GOT3 (cell line): ENCODE measurements at places on chromosomes 13 and 19.
A peak's percentile ranks its signal among the peaks of the same experiment; 100 is the strongest.

DNA sequence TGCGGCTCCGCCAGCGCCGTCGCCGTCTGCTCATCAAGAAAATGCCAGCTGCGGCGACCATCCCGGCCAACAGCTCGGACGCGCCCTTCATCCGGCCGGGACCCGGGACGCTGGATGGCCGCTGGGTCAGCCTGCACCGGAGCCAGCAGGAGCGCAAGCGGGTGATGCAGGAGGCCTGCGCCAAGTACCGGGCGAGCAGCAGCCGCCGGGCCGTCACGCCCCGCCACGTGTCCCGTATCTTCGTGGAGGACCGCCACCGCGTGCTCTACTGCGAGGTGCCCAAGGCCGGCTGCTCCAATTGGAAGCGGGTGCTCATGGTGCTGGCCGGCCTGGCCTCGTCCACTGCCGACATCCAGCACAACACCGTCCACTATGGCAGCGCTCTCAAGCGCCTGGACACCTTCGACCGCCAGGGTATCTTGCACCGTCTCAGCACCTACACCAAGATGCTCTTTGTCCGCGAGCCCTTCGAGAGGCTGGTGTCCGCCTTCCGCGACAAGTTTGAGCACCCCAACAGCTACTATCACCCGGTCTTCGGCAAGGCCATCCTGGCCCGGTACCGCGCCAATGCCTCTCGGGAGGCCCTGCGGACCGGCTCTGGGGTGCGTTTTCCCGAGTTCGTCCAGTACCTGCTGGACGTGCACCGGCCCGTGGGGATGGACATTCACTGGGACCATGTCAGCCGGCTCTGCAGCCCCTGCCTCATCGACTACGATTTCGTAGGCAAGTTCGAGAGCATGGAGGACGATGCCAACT, 24.4 kb upstream of the KCTD15 start:
- DNase-seq = no peak

GRCh38 chr19:15316498-15316897, 15.8 kb downstream of the BRD4 start:
- no peak for DNase-seq

DNA sequence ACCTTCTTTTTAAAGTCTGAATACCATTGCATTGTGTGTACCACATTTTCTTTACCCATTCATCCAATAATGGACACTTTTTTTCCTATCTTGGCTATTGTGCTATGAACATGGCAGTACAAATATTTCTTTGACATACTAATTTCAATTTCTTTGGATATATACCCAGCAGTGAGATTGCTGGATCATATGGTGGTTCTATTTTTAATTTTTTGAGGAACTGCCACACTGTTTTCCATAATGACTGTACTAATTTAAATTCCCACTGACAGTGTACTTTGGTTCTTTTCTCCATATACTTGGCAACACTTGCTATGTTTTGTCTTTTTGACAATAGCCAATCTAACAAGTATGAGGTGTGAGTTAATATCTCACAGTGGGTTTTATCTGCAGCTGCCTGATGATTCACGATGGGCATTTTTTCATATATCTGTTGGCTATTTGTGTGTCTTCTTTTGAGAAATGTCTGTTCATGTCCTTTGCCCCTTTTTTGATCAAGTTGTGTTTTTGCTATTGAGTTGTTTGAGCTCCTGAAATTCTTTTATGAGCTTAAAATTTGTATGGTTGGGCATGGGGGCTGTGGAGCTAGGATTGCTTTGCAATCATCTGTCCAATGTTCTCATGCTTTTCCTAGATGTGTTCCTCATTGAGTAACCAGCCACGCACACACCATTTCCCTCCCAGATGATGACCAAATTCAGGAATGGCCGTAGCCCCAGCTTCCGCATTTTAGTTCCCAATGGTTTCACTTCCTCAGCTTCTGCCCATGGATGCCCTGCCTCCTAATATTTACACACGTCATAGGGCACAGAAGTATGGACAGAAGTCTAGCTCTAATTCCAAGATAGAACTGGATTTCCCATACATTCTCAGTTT, 380.0 kb upstream of the SGCG start:
- DNase-seq = no peak

DNA sequence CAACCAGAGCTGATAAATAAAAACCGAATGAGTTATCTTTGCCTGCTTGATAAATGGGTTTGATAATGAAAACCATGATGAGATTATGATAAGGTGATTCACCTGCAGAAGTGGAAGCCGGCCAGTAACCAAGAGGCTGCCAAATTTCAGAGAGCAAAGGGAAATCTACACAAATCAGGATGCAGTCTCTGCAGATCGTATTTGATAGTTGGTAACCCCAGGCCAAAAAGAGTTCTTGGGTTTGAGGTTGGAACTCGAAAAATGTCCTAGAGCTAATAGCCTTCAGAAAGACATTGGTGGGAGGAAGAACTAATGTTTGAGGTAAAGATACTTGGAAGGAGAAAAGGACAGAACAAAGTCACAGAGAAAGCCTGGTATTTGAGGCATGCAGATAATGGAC, 9.6 kb upstream of the LATS2 start:
- DNase-seq = no peak

- DNase-seq = no peak
These were observed 3.7 kb upstream of the ARHGEF7 start for GRCh38 chr13:111111376-111111937.

GRCh38 chr19:47429140-47429793, 9.9 kb upstream of the MEIS3 start:
- no peak for DNase-seq

GRCh38 chr19:46250076-46250735, 20.7 kb downstream of the IGFL1 start:
- no peak for DNase-seq

DNA sequence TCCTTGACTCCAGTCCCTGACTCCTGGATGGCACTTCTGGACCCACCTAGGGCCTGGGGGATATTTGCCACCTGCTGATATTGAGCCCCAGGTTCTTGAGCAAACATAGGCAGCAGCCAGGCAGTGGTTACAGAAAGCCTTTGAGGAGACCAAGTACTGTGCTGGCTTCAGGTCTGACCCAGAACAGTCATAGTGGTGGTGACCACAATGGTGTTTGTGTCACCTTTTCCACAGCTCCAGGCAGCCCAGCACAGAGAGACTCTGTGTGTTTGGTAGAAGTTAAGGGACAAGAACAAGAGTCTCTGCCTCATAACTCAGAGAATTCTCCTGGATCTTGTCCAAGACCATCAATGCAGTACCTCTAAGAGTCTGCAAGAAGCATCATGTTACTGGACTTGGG, 14.6 kb upstream of the CLC start:
- DNase-seq = no peak

DNA sequence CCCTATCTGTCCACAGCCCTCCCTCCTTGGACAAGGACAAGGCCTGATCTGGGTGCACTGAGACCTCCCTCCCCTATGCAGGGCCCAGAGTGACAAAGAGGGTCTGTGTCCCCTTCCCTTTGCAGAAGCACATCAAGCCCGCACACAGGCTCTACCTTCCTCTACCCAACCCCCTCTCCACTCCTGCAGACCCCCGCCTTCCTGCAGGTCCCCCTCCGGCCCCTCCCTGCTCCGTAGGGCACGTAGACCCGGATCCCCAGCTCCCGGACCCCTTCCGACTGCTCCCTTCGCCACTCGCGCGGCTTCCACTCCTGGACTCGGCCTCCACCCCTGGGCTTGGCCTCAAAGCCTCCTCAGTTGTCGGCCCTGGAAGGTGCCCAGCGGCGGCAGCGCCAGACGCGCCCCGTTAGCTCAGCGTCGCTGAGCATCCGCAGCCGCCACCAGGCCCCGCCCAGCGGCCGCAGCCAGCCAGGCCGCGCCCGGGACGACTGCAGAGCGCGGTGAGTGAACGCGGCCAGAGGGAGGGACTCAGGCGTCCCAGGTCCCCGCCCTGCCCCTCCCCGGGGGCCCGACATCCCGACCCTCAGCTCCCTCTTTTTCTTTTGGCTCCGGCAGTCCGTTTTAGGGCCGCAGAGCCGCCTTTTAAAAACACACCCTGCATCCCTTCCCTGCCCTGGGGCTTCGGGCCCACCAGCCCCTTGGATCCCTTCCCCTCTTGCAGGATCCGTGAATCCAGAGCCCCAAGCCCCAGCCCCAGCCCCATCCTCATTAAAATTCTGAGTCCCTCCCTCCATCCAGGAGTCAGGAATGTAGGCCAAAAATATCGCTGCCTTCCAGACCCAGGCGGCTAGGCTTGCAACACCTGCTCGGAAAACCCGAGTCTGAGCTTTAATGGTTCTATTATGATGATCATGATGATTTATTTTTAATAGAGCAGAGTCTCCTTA, 1.5 kb upstream of the MYADM start:
- DNase-seq = peak; percentile 69

DNA sequence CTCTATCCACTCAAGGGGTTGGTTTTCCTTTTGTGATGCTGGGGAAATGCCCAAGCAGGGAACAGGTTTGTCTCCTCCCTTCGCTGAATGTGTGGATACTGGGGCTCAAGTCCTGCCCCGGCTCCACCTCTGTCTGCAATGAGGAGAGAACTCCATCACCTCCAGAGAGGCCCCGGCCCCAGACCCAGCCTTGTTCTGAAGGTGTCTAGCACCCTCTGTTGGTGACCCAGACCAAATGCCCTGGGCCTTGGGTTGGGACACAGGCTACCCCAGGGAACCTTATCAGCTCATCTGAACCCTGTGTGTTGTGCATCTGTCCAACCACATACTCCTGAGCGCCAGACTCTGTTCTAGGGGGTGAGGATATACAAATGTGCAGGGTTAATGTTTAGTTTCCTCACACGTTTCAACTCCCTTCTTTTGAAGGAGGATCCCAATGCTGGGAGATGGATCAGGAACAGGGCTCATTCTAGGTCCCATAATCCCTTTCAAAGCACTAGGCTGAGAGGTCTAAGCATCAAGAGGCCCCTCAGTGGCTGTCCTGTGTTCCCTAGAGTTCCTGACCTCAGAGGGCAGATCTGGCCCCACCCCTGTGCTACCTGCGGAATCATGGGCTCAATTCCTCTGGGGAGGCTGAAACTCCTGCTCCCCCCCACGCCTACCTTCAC, 112.5 kb upstream of the SLC7A1 start:
- no peak for DNase-seq

DNA sequence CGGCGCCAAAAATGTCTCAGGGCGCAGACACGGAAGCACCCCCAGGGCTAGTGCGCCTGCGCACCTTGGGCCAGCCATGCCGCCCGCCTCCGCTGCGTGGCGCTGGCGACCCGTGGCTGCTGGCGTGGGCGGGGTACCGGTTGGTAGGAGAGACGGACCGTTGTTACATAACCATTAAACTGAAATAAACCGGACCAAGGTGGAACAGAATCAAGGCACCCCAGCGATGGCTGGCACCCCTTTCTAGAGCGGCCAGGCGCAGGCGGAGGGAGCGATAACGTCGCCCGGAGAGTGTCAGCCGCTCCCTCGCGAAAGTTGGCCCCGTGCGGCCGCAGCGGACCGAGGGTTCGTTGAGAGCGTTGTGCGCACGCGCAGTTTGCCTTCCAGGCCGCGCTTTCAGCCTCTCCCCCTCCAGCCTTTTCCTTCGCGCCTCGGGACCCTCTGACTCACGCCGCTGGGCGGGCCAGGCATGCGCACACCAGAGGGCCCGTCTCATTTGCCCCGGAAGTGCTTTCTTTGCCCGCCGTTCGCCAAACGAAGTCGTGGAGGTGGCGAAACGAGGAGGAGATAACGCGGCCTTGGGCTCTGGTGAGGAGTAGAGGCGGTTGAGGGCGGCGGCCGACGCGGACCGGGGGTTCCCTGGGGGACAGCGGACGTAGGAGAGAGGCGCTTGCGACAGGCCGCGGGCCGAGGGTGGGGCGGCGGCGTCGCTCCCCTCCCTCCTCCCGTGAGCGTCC, at the start of the genes PLEKHJ1 and SF3A2:
Gene PLEKHJ1, minus strand, starts transcription at position 16 of the 737 bp plus-strand sequence. CDS start 81 bp downstream, outside the sequence.
Gene SF3A2, plus strand, starts transcription at position 511 of the 737 bp plus-strand sequence. CDS start 6,595 bp downstream, outside the sequence.
- DNase-seq = peak; percentile 93

GRCh38 chr13:45257638-45258333, 56.9 kb upstream of the KCTD4 start:
- no peak for DNase-seq

DNA sequence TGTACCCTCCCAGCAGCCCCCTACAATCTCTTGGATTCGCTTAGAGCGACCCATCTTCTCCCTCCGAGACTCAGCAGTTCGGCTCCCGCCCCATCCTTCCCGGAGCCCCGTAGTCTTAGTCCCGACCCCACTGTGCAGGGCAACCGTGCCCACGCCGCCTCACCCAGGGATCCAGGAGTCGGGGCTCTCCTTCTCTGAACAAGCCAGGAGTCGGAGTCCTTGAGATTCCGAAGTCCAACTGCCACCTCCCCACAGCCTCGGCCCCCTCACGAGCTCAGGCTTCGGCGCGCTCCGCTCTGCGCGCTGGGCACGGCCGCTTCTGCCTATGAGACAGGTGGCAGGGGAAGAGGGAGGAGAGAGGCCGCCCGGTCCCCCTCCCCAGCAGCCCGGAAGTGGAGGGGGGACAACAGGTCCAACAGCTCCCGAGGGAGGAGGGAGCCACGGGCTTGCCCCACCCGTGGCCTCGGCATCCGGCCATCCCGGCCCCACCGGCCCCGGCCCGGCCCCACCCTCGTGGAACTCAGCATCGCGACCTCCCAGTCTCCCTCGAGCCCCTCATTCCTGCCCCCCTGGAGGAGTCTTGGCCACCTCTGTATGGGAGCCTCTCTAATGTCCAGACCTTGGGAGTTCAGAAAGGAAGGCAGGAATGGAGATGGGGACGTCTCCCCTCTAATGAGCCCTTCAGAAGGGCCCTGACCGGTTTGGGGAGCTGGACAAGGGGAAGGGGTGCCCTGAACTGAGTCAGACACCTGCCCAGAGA, at the start of gene PHLDB3:
Gene PHLDB3, minus strand, starts transcription at position 321 of the 760 bp plus-strand sequence. CDS start 628 bp downstream, outside the sequence.
- DNase-seq = no peak

GRCh38 chr13:84399320-84400085, 517.2 kb upstream of the SLITRK1 start:
- no peak for DNase-seq

- no peak for DNase-seq
These were observed 6.3 kb downstream of the ARGLU1 start for GRCh38 chr13:106561551-106562170.

GRCh38 chr19:10919352-10920287, 8.8 kb downstream of the YIPF2 start:
- DNase-seq = no peak

GRCh38 chr13:87906411-87906810, 235.2 kb downstream of the SLITRK5 start:
- no peak for DNase-seq

GRCh38 chr13:101127741-101128353, 288.5 kb downstream of the NALCN start:
- no peak for DNase-seq
